Peyer's patch (tissue), 4 donors: ENCODE measurements at places on chromosomes 5 and 9.

- no peaks in the 10 kb centered on the region for H3K4me1 ChIP-seq
- H3K27ac ChIP-seq, result peak overlapping the region; percentile 87
- no peaks in the 10 kb centered on the region for H3K36me3 ChIP-seq
- no peaks in the 10 kb centered on the region for H3K27me3 ChIP-seq
These were observed 9.9 kb downstream of the PTCH1 start for GRCh38 chr9:95506678-95507463.

GRCh38 chr5:167898361-167899042 lies 392.9 kb upstream of the WWC1 start:
- no peaks in the 10 kb centered on the region for H3K36me3 ChIP-seq
- H3K4me3 ChIP-seq, result no peak overlapping the region
- no peaks in the 10 kb centered on the region for H3K4me1 ChIP-seq
- no peak overlapping the region for H3K27ac ChIP-seq

- peak overlapping the region; percentile 93 for H3K27ac ChIP-seq
- no peak overlapping the region for H3K4me3 ChIP-seq
- no peaks in the 10 kb centered on the region for H3K36me3 ChIP-seq
- peaks cover 24% of the 10 kb centered on the region for H3K4me1 ChIP-seq
These were observed 111.9 kb downstream of the SUSD1 start for GRCh38 chr9:112063151-112063550.

GRCh38 chr5:160727296-160727997 lies 124.6 kb downstream of the ATP10B start:
- no peaks in the 10 kb centered on the region for H3K4me1 ChIP-seq
- no peak for DNase-seq
- no peak overlapping the region for H3K27ac ChIP-seq
- no peaks in the 10 kb centered on the region for H3K36me3 ChIP-seq
- H3K4me3 ChIP-seq, result no peak overlapping the region

- no peaks in the 10 kb centered on the region for H3K36me3 ChIP-seq
- DNase-seq, result no peak
- H3K27ac ChIP-seq, result no peak overlapping the region
- no peaks in the 10 kb centered on the region for H3K4me1 ChIP-seq
These were observed 586.1 kb upstream of the CDH6 start for GRCh38 chr5:30607301-30607894.

DNA sequence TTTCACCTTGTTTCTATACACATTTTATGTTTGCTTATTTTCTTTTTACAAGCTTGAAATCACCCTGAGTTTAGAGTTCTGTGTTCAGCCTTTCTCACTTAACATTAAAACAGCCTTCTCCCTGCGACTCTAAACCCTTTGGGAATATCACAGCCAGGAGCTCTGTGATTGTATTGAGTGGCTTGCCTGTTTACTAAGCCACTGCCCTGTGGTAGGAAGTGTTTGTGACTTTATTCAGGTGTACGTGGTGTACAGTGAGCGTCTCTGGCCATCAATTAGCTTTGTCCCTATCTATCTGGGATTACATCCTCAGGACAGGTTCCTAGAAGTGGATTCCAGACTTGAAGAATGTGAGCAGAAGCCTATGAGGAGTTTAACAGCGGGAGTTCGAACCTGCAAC lies 11.0 kb upstream of the NEURL1B start:
- no peaks in the 10 kb centered on the region for H3K27me3 ChIP-seq
- H3K4me1 ChIP-seq, result no peaks in the 10 kb centered on the region
- H3K4me3 ChIP-seq, result no peak overlapping the region
- no peak overlapping the region for H3K27ac ChIP-seq

DNA sequence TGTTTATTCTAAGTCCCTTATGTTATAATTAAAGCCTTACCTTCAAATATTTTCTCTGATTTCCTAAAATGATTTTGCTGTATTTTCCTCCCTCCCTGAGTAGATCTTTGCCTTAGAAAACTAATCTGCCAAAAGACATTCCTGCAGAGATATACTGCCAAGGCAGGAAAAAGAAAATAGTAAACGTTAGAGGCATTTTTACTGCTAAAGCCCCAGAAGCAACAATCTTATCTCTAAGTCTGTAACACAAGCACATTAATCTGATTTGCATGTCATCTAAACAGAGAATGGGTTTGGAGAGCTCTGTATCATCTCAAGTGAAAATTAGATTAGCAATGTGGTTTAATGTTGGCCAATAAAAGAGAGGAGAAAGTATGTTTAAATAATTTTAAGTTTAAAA lies 847.7 kb downstream of the MAT2B start:
- H3K27me3 ChIP-seq, result no peaks in the 10 kb centered on the region
- H3K4me3 ChIP-seq, result no peak overlapping the region
- no peak overlapping the region for H3K27ac ChIP-seq
- H3K36me3 ChIP-seq, result no peaks in the 10 kb centered on the region
- H3K4me1 ChIP-seq, result no peaks in the 10 kb centered on the region

DNA sequence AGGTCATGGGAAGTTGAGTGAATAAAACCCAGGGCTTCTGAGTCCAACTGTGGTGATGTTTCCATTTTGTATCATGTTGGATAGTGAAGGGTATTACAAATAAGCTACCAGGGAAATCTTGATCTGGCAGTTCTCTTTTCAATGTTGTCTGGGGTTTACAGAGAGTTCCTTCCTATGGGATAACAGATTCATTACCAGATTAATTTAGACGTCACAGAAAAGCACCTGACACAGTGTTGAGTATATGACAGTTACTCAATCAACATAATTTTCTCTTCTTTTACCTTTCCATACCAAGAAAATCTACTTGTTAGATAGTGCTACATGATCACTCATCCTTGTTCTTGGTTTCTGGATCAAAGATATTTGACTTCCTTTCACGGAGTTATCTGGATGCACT lies 270.9 kb downstream of the ACTL7B start:
- H3K36me3 ChIP-seq, result no peaks in the 10 kb centered on the region
- H3K27me3 ChIP-seq, result no peaks in the 10 kb centered on the region
- H3K4me3 ChIP-seq, result no peak overlapping the region
- H3K4me1 ChIP-seq, result no peaks in the 10 kb centered on the region
- no peak for DNase-seq

DNA sequence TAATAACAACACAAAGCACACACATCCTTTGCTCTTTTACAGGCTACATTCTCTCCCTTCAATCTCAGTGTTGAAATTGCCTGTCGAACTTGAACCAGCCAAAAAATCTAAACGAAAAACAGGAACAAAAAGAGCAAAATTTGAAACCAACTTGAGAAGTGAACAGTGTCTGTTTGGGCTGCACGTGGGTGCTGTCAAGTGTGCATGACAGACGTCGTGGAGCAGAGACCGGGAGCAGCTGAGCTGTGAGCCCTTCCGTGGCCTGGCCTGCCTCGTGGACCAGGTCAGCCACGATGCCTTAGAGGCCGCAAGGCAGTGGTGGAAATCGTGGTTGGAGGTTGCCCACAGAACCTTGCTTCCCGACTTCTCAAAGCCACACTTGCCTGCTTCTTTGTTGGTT lies 34.8 kb upstream of the DENND1A start:
- H3K4me3 ChIP-seq, result no peak overlapping the region
- H3K27me3 ChIP-seq, result no peaks in the 10 kb centered on the region
- H3K27ac ChIP-seq, result no peak overlapping the region
- DNase-seq, result no peak
- H3K4me1 ChIP-seq, result no peaks in the 10 kb centered on the region
- no peaks in the 10 kb centered on the region for H3K36me3 ChIP-seq

DNA sequence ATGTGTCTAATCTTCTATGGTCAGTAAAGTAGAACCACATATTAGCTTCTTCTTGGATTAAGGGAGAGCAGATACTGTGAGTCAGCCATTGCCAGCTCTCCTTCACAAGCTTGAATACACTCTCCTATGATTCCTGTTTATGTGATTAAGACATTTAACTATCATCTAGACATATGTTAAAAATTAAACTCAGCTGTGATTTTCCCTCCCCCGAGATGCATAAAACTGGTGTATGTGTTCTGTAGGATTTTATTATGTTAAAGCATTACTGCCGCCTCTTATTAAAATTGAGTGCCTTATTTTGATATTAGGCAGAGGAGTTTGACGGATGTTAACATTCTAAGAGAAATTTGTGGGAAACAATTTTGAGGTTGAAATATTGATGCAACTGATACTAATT lies 114.6 kb downstream of the ACTBL2 start:
- no peaks in the 10 kb centered on the region for H3K27me3 ChIP-seq
- H3K27ac ChIP-seq, result no peak overlapping the region
- no peaks in the 10 kb centered on the region for H3K4me1 ChIP-seq
- no peak for DNase-seq
- H3K4me3 ChIP-seq, result no peak overlapping the region
- H3K36me3 ChIP-seq, result no peaks in the 10 kb centered on the region

DNA sequence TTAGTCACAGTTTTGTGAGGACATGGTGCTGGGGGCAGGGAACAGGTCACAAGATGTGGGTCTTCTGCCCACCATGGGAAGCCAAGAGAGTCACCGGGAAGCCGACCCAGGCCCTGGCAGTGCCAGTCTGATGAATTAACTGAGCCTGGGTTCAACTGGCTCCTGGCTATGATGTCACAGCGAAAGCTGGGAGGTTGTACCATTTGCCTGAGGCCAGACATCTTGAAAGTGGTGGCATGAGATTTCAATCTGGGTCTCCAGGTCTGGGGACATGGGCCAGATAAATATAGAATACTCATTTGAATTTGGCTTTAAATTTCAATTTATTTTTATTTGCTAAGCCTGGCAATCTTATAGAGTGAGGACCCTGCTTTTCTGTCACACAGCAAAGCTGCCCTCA lies 280.9 kb downstream of the NSG2 start:
- H3K27ac ChIP-seq, result no peak overlapping the region
- no peak for DNase-seq
- no peaks in the 10 kb centered on the region for H3K36me3 ChIP-seq
- H3K4me1 ChIP-seq, result no peaks in the 10 kb centered on the region
- H3K27me3 ChIP-seq, result no peaks in the 10 kb centered on the region

DNA sequence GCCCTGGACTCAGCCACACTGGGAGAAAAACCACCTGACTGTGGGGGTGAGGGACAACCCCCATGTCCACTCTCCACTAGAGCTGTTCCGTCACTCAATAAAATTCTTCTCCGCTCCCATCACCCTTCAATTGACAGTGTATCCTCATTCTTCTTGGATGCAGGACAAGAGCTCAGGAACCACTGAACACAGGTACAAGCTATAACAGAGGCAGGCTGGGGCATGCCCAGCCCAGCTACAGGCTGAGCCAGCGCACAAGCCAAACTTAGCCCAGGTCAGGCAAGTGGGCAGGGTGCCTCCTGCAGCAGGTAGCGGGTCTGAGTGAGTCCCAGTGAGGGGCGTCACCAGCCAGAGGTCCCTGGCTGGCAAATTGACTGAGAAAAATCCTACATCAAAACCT lies 183.4 kb downstream of the HINT1 start:
- H3K4me1 ChIP-seq, result no peaks in the 10 kb centered on the region
- no peaks in the 10 kb centered on the region for H3K27me3 ChIP-seq
- no peak overlapping the region for H3K27ac ChIP-seq
- no peak for DNase-seq
- no peaks in the 10 kb centered on the region for H3K36me3 ChIP-seq

DNA sequence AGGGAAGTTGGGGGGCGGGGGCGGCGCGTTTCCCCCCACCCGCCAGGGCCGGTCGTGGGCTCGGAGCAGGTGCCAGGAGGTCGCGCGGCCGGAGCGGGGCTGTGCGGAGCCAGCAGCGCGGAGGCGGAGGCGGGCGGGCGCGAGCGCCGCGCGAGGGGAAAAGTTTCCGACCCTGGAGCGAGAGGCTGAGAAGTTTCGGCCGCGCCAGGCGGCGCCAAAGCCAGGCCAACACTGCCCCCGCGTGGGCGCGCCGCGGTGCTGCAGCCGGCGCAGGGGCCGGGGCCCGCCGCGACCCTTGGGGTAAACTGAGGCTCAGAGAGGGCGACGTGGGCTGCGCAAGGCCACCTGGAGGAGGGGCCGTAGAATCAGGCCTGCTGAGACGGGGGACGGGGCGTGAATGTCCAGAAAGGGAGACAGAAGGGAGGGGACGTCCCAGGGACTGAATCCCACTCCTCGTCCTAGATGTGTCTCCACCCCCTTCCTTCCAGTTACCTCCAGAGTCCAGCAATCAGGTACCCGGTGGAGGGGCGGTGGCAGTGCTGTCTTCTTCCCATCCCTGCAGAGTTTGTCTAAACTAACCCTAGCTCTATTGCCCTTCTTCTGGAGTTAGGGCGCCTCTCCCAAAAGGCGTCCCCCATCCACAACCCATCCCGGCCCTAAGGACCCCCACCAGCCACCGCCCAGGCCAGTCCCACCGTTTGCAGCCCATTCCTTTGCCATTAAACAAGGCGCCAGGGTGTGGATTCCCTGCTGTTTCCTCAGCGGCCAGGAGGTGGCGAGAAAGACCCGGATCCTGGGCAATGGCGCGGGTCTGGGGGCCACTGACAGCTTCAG lies 10.2 kb downstream of the C9orf50 start:
- DNase-seq, result peak; percentile 61
- H3K36me3 ChIP-seq, result no peaks in the 10 kb centered on the region
- H3K4me3 ChIP-seq, result peak overlapping the region; percentile 68
- no peaks in the 10 kb centered on the region for H3K27me3 ChIP-seq
- H3K27ac ChIP-seq, result peak overlapping the region; percentile 84

- H3K27me3 ChIP-seq, result no peaks in the 10 kb centered on the region
- H3K4me3 ChIP-seq, result no peak overlapping the region
- no peaks in the 10 kb centered on the region for H3K36me3 ChIP-seq
- no peak overlapping the region for H3K27ac ChIP-seq
- H3K4me1 ChIP-seq, result no peaks in the 10 kb centered on the region
These were observed 54.1 kb downstream of the FER start for GRCh38 chr5:108801776-108802175.

DNA sequence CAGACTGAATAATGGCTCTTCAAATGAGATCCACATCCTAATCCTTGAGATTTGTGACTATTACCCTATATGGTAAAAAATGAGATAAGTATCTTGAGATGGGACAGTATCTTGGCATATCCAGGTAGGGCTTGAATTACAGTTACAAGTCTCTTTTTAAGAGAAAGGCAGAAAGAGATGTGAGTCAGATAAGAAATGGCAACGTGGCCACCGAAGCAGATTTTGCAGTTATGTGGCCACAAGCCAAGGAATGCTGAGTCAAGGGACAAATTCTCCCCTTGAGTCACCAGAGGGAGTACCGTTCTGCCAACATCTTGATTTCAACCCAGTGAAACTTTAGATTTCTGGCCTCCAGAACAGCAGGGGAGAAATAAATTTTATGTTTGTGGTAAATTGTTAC lies 1983.0 kb upstream of the C9orf72 start:
- no peak overlapping the region for H3K27ac ChIP-seq
- H3K36me3 ChIP-seq, result no peaks in the 10 kb centered on the region
- DNase-seq, result no peak
- no peak overlapping the region for H3K4me3 ChIP-seq
- no peaks in the 10 kb centered on the region for H3K27me3 ChIP-seq

GRCh38 chr5:127492854-127493738 lies 24.3 kb upstream of the PRRC1 start:
- no peak for DNase-seq
- no peaks in the 10 kb centered on the region for H3K4me1 ChIP-seq
- no peaks in the 10 kb centered on the region for H3K27me3 ChIP-seq
- H3K27ac ChIP-seq, result no peak overlapping the region
- no peaks in the 10 kb centered on the region for H3K36me3 ChIP-seq

DNA sequence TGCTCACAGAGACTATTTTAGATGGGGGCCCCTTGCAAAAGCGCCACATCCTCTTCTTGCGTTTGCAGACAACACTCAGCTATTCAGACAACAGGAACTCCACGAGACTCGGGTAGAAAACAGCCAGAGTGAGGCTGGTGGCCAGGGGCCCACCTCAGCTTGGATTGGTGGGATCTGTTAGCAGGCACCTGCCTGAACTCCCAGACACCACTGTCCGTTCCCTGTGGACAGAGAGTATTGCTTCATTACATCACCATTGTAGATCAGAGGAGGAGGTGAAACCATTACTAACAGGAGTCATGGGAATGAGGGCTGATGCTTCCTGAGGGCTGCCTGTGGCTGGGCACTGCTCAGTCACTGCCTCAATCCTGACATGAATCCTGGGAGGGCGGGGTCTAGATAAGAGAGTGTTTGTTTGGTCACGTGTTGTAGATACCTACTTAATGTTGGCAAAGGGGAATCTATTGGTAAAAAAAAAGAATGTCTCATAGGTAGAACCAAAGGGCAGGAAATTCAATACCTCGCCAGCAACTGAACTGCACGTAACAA lies 4.4 kb upstream of the RAPGEF1 start:
- H3K4me3 ChIP-seq, result no peak overlapping the region
- DNase-seq, result no peak
- H3K27ac ChIP-seq, result peak overlapping the region; percentile 46
- no peaks in the 10 kb centered on the region for H3K27me3 ChIP-seq
